ENCODE measurements at places on chromosomes 2 and 18.

DNA sequence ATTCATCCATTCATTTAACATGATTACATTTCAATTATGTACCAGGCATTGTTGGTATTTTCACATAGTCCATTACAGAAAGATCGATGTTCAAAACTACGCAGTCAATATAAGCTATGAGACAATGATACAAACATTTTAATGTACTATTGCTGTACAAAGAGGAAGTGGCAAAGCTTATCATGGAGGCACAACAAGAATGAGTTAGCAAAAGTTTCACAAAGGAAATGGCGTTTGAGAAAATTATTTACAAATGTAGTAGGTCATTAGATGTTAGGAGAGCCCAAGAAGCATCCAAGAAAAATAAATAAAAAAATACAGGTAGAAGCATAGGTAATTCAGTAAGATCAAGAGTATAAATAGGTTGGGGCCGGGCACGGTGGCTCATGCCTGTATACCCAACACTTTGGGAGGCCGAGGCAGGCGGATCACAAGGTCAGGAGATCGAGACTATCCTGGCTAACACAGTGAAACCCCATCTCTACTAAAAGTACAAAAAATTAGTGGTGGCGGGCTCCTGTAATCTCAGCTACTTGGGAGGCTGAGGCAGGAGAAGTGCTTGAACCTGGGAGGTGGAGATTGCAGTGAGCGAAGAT lies 1730.8 kb upstream of the CELF4 start:
- DNase-seq: peak; percentile 1

DNA sequence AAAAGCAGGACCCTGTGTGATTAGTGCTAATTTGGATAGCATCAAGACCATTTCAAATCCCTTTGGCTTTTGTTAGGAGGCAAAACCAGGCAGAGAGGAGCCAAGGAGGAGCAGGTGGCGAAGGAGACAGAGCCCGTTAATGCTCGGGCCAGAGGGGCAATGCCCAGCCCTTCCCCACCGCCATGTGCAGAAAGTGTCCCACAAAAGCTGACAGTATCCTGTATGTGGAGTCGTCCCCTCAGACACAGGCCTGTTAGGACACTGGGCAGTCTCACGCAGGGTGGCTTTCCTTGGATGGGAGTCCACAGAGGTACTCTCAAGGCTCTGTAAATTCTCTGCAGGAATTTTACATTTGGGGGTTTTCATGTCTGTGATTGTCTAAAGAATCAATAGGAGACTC lies 44.8 kb upstream of the TFCP2L1 start:
- no peak for DNase-seq

- DNase-seq: no peak
Observed at GRCh38 chr2:88252646-88253045, 82.5 kb downstream of the THNSL2 start.

DNA sequence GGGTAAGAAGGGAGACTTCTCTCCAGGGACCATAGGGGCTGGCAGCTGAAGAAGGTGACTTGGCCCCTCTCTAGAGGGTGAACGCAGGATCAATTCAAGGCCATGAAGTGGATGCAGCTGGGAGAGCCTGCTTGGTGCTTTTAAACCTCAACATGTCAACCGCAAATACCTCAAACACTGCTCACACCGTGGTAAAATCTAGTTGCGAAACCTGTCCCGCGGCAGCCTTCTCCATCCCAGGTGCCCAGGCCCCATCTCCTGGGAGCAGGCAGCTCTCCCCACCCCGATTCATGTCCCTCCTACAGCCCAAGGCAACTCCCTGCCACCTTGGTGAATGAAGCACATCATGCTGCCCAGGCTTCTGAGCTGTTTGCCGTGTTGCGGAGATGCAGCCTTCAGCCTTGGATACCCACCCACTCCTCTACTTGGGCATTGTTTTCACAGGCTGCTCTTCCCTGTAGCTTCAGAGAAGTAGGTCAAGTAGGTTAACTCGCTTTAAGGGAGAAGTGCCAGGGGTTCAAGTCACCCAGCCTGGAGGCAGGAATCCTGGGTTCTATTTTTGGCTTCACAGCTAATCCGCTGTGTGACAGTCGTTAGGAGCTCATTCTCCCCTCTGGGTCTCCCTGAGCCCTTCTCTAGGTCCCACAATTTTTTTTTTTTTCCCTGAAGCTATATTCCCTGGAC lies 6.2 kb upstream of the EFR3B start:
- DNase-seq: peak; percentile 83

- DNase-seq: no peak
Observed at GRCh38 chr2:212537726-212538304, 787 bp downstream of the ERBB4 start.

GRCh38 chr2:104378853-104379374 lies 475.0 kb upstream of the POU3F3 start:
- peak; percentile 68 for DNase-seq

DNA sequence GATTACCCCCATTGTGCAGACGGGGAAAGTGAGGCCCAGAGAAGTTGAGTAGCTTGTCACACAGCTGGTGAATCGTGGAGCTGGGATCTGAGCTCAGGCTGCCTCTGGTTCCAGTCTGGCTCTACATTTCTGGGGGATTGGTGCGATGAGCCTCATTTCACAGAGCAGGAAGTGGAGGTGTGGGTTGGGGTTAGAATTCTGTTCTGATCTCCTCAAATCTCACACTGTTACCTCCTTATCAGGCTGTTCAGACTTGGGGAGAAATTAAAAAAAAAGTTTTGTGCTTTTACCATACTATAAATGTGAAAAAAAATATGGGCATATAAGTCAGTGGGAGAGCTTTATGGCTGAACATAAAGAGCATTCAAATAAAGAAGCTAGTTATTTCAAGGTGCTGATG lies 21.6 kb downstream of the SH3RF3 start:
- no peak for DNase-seq

DNA sequence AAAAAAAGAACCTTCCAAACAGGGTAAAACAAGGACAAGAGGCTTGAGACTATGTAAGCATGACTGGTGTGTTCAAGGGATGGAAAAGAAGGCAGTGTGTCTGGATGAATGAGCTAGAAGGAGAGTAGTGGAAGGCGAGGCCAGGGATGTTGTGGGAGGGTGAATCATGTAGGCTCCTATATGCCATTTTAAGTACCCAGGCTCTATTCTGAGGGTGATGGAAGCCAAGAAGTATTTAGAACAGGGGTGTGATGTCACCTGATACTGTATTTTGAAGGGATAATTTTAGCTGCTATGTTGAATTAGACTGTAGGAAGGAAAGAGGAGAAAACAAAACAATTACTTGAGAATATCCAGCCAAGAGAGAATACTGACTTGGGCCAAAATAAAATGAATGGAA lies 524.7 kb upstream of the CRIM1 start:
- DNase-seq: no peak

DNA sequence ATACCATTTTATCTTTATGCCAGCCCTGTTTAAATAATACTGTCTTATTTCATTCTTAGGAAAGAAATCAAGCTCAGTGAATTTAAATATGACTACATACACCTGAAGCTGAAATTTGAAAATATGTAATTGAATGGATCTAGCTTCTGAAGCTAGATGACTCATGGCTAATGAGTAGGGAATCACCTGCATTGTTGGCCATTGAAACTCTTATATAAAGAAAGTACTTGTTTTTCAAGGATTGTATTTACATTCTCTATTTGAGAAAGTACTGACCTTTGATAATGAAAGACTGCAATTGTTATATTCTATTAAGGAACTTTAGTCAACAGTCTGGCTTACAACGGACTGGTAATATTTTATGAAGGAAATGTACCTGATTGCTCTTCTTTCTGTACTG lies 346.7 kb upstream of the LRATD1 start:
- no peak for DNase-seq

DNA sequence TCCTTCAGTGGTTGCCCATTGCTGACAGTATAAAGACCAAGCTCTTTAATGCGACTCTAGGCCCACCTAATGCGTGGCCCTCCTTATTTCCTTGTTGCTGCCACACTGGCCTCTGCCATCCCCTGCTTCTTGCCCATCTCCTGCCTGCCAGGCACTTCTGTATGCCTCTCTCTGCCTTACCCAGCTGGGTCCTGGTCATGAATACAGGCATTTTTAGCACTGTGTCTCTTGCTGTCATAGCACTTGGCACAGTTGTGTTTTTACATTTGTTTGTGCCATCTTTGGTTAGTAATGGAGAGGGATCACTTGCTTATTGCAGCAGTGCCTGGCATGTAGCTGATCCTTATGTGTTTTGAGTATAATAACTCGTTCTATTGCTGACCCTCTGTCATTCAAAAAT lies 38.7 kb downstream of the MAP4K4 start:
- no peak for DNase-seq

DNA sequence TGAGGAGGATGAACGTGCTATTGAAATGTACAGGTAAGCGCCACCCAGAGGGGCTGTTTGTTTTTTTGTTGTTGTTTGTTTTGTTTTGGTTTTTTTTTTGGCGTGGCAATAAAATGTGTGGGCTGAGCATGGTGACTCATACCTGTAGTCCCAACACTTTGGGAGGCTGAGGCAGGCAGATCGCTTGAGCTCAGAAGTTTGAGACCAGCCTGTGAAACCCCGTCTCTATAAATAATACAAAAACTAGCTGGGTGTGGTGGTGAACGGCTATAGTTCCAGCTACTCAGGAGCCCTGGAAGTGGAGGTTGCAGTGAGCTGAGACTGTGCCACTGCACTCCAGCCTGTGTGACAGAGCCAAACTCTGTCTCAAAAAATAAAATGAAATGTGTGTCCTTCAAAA lies 6.2 kb downstream of the PDCL3 start:
- no peak for DNase-seq

GRCh38 chr2:130864830-130865800 lies 28.4 kb downstream of the ARHGEF4 start:
- peak; percentile 96 for DNase-seq

Data from NB4 (cell line).